ENCODE measurements at places on chromosomes 2 and 18.

- no peak for DNase-seq
Measured at GRCh38 chr2:44320832-44321231, 40.5 kb downstream of the PREPL start.

DNA sequence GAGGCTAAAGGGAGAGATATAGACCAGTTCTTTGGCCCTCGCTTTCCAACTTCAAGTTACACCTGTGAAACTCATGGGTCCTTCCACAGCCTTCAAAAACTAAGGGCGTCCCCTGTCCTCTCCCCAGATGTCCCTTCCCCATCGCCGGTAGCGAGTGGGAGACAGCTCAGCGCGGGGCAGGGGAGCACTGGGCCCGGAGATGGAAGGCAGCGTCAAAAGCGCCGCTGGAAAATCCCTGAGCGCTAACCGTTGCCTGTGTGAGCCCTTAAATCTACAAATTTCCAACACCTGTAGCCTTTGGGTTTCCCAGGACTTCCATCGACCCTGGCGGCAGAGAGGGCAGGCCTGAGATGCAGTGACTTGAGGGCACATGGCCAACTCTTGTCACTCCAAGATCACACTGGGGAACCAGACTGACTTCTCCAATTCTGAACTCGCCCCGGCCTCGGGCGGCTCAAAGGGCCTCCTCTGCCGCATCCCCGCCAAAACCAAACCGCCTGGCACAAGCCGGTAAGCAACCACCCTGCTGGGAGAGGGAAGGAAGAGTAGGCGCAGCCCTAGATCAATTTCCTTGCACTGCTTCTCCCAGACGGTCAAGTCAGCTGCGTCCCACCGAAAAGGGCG is 879 bp upstream of the EPAS1 start:
- peak; percentile 9 for DNase-seq

GRCh38 chr2:170121689-170122088 is 56.3 kb upstream of the MYO3B start:
- no peak for DNase-seq

DNA sequence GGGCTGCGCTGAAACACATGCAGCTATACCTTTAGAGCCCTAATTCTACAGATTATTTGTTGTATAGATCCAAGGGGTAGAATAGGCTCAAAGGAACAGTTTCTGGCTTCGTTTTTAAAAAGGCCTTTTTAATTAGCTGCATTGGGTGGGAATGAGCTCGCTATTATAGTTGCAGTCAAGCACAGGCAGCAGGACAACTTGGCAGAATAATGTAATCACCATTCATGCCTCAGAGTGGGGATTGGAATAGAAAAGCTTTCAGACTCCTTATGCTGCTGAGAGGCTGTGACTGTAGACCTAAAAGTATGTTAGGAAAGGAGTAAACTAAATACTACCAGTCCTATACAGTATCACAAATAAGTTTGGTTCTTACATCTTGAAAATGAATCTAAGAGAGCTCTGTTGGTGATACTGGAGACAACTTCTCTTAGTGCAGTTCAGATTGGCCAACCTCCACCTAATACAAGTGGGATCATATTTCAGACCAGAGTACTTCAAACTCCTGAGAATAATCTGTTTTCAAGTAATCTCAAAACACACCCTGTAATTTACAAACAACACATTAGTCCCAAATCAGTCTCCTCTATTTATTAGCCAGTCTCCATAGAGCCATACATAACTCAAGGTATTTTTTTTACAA is 121.4 kb downstream of the ANTXR1 start:
- no peak for DNase-seq

- DNase-seq: no peak
Measured at GRCh38 chr2:199999166-199999565, 43.8 kb downstream of the MAIP1 start.

GRCh38 chr2:8623958-8624591 is 57.8 kb upstream of the ID2 start:
- DNase-seq: no peak

DNA sequence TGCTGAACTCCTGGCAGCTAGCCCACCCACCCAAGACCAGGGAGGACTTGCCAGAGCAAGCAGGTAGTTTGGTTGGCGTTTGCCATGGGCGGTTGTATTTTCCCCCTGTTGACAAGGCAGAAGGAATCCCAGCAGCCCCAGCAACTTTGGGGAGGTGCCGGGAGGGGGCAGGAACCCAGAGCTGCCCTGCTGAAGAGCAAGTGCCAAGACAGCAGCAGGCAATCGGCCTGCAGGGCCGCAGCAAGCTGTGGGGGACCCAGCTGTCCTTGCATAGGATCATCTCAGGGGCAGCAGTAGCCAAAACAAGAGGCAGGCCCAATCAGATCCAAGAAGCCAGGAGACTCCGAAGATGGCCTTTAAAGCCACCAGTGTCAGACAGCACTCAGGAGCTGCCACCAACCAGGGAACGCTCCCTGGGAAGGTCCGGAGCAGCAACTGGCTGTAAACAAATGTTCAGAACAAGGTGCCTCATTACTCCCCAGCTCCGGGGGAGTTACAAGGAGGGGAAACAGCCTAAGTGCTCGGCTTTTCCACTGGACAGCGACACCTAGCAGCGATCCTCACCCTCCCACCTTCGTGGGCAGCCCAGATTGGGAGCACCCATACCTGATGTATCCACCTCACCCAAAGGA is 2.1 kb downstream of the ST8SIA5 start:
- DNase-seq: no peak

DNA sequence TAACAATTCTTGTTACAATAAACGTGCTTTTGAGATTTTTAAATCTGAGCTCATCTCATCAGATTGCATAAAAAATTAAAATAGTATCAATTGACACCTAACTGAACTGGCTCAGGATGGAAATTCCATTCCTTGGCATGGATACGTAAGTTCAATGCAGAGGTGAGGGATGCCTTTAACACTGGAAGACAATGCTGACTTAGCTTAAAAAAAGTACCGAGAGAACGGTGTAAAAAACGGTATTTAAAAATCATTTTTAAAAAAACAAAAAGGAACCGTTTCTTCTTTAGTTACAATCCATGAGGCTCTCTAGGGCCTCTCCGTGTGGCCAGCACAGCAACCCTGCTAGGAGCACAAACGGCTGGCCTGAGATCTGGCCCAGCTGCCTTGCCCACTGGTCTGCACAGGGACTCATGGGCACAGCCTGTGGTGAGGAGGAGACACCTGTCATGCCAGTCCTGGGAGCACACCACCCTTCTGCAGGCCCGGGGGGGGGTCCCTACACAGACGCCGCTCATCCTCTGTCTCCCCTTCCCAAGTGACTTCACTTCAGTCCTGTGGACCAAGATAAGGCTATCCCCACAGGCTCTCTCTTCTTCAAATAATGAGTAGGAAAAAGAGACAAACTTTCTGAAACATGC is 45.2 kb downstream of the FAM168B start:
- DNase-seq: no peak

DNA sequence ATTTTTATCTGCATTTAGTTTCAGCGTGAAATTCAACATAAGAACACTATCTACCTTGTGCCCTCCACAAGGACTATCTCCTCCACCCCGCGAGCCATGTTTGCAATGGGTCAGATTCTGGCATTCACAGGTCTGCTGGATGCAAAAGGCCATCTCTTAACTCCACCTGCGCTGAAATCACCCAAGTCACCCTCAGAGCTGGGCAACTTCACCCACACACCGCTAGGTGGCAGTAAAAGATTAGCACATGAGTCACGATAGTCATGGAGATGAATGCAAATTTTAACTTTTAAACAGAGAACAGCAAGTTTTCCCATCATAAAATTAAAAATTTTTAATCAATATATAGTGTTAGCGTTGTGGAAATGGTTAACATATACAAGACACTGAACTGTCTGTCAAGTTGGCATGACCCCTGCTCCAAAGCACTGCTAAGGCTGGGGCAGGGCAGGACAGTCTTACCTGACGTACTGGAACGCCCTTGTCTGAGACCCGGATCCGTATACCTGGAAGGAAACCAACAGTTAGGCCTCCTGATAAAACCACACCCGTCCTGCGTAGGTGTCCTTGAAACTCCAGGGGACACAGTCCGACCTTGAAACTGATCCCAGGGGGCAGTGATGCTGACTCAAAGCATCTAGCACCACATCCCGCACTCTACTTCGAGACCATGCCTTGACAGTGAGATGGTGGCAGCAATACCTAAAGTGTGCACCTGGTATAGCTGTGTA is 89.6 kb downstream of the UXS1 start:
- DNase-seq: peak; percentile 50

DNA sequence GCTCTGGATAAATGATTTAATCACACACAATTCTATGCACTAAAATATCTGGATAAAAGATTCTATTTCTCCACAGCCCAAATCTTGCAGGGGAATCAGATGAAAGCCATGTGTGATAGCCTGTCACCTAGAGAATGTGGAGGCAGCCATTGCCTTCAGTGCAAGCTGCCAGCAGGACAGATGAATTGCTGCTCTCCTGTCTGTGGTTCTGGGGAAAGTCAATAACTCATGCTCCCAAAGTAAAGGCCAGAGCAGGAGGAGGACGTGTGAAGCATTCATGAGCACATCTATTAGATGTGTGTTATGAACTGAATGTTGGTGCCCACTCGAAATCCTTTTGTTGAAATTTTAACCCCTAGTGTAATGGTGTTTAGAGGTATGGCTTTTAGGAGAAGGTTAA is 195.1 kb downstream of the RDH14 start:
- no peak for DNase-seq

DNA sequence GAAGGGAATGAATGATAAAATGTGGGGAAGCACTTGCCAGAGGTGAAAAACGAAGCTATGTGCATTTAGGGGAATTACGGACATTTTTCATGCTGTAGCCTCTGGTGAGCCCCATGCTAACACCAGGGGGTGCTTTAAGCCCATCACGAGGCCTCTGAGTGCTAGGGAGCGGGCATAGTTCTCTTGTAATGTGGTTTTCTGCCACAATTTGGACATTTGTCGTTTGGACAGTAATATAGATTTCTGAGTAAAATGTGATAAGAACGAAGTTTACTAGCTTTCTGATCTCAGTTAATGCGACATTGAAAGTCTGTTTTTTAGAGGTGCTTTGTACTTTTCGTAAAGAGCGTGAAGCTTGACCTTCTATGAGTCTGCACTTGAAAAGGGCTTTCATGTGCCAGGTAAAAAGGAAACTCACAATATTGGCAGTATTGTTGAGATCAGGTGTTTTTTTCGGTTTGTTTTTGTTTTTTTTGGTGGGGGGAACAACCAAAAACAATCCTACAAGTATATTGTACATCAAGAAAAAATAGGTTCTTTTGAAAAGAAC is 50.6 kb downstream of the TRAF3IP1 start:
- DNase-seq: no peak

DNA sequence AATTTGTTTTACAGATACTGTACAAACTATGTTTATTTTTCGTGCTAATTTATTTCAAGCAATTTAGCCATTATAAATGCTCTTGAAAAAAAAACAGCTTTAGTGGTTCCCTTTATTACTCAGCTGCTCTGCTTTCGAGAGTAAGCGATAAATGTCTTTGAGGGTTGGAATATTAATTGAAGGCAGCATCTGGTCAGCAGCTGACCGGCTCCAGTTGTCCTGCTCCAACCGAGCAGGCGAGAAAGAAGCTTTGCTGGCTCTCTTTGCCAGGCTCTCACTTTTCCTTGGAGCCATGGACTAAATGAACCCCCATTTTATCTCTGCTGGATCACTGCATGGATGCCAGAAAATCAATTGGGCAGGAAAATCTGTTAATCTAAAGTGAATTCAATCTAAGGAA is 147.4 kb downstream of the LNPK start:
- DNase-seq: no peak

GRCh38 chr2:165952741-165953211 is 800 bp downstream of the TTC21B start:
- no peak for DNase-seq

DNA sequence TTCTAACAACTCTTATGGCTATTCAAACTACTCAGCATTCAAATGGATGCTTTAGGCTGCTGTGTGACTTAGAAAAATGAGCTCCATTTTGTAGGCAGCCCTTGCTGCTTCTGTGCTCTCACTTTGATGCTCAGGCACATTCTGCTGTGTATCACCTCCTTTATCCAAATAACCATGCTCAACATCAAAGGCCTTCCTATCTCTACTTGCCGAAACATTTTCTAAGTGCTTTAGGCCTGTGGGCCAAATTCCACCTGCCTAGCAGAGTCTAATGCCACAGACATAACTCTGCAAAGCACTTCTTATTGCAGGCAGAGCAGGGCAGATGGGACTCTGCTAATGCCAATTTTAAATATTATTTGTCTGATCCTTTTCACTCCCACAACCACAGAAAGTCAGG is 397.4 kb downstream of the RND3 start:
- no peak for DNase-seq

DNA sequence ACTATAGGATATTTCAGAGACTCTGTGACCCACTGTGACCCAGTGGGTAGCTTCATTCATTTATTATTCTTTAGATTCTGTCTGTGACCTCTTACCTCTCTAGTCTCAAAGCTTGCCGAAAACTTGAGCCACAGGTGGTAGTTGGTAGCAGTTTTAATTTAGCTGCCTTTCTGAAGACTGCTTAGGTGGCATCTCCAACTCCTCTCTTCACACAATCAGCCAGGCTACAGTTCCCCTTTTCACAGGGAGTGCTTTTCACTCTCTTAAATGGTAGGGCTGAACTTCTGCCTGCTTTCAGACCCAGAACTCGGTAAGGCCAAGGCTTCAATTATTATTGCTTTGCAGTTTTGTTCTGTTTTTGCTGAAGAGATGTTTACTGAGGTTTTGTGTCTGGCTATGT is 349.6 kb downstream of the ARL6IP6 start:
- DNase-seq: no peak

GRCh38 chr2:45379399-45380087 is 231.5 kb downstream of the SRBD1 start:
- no peak for DNase-seq

DNA sequence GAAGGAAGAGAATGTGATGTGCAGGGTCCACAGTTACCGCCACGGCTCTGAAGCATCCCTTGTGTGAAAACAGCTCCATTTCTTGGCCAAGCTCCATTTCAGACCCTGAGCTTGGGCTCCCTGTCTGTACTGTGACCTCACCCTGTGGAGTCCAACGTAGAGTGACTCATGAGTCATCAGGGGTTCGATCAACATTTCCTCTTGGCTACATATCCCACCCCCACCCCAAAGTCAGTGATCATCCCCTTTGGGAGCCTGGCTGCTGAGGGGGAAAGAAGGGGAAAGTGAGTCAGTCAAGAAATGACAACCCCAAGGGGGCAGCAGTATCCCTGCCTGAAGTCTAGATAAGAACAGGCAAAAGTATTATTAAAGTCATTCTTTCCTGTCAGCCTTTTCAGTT is 62.2 kb downstream of the PAPOLG start:
- peak; percentile 35 for DNase-seq

DNA sequence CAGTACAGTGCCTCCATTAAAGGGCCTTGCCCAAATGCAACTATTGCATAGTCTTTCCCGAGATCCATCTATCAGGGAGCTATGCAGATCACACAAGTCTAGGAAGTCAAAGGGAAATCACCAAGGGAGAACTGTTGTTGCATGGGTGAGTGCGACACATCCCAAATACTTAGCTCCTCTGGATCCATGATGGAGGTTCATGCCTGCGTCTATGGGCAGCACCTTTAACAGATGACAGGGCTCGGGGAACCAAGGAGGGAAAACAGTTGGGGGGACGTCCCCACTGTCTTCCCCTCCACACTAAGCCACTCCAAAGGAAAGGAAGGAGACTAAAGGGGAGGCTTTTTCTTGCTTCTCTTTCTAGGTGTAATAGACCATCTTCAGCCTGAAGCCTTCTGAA is 552.8 kb upstream of the PKDCC start:
- no peak for DNase-seq

Measured in stimulated activated naive B cell treated with anti-CD40 and anti-IgM and Interleukin-4, amounts not matched to agents 10 μg/mL and 1 μg/mL and 100 μg/mL, for 72 hours (primary cell).